ENCODE measurements at places on chromosomes 7 and 10.

GRCh38 chr10:57222603-57223002 is 861.5 kb upstream of the ZWINT start:
- DNase-seq = no peak

- DNase-seq = no peak
Measured at GRCh38 chr10:133464582-133465031, 10.9 kb downstream of the SCART1 start.

- DNase-seq = no peak
Measured at GRCh38 chr10:48957361-48958151, 17.9 kb upstream of the LRRC18 start.

- no peak for DNase-seq
Measured at GRCh38 chr7:106570948-106571418, 90.0 kb downstream of the CCDC71L start.

DNA sequence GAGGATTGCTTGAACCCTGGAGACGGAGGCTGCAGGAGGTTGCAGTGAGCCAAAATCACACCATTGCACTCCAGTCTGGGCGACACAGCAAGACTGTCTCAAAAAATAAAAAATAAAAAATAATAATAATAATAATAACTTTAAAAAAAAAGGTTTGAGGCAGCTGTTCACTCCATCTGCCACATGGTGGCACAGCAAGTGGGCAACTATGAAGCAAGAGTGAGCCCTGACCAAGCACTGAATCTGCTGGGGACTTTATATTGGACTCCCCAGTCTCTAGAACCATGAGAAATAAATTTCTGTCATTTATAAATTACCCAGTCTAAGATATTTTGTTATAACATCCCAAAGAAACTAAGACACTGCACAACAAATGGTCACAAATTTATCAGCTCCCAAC is 14.6 kb upstream of the BRI3 start:
- no peak for DNase-seq

DNA sequence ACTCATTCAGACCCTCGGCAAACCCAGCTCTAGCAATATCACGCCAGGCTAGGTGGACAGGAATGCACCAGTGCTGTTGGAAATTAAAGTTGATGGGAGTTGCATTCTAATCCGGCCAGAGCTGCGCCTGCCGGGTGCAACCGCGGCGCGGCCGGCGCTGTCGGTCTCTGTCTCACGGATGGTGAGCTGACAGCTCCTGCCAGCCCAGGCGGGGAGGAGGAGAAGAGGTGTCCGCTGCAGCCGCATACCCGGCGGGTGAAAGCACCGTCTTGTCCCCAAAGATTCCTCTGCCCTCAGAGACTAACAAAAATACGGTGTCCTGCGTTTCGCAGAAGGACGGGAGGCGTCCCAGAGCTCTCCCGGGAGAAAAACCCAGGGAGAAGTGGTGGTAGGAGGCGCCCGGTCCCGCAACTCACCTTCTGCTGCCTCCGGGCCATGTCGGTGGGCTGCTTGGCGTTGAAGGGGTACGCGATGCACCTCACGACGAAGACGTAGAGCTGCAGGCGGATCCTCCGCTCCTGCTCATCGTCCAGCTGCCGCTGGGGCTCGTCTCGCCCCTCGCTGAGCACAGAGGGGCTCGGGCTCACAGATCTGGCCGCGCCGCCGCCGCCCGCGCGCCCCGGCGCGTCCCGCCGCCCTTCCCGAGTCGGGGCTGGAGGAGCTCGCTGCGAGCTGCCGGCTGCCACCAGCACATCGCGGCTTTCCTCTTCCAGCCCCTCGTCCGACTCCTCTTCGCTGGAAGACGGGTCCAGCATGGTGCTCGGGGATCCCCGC is 490 bp downstream of the CADPS2 start:
- DNase-seq = no peak

GRCh38 chr10:2882628-2883027 is 184.7 kb upstream of the PFKP start:
- DNase-seq = no peak

GRCh38 chr10:71080381-71081228 is 131.8 kb upstream of the UNC5B start:
- DNase-seq = no peak

DNA sequence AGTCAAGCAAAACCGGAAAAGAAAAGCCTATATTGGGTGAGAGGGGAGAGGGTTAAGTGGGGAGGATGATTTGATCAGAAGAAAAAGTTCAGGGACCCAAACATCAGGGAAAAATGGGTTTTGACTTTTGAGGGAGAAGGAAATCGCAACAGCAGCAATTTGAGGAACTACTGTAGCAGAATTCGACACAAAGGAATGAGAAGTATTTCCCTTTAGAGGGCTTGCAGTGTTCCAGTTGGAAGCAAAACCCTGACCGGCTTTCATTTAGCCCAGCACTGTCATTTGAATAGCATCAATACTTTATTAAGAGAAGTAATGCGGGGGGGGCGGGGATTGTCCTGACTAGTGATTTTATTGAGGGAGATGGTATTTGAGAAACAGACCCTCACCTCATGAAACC is 37.2 kb upstream of the GATA3 start:
- DNase-seq = no peak

GRCh38 chr10:131650169-131650705 is 250.6 kb upstream of the PPP2R2D start:
- DNase-seq = no peak

DNA sequence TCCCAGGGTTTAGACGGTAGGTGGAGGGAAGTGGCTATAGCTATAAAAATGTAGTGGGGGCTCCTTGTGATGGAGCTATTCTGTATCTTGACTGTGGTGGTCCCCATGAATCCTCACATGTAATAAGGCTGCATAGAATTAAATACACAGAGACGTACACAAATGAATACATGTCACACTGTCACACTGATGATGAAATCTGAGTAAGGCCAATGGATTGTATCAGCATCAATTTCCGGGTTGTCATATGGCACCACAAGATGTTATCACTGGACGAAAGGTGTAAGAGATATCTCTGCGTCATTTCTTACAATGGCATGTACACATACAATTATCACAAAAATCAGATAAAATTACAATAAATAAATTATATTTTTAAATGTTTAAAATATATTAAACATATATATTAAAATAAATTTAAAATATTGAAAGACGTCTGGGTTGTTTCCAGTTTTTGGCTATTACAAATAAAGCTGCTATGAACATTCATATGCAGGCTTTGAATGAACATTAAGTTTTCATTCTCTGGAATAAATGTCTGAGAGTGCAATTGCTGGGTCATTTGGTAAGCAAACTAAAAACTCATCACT is 38.1 kb downstream of the LEP start:
- DNase-seq = no peak

DNA sequence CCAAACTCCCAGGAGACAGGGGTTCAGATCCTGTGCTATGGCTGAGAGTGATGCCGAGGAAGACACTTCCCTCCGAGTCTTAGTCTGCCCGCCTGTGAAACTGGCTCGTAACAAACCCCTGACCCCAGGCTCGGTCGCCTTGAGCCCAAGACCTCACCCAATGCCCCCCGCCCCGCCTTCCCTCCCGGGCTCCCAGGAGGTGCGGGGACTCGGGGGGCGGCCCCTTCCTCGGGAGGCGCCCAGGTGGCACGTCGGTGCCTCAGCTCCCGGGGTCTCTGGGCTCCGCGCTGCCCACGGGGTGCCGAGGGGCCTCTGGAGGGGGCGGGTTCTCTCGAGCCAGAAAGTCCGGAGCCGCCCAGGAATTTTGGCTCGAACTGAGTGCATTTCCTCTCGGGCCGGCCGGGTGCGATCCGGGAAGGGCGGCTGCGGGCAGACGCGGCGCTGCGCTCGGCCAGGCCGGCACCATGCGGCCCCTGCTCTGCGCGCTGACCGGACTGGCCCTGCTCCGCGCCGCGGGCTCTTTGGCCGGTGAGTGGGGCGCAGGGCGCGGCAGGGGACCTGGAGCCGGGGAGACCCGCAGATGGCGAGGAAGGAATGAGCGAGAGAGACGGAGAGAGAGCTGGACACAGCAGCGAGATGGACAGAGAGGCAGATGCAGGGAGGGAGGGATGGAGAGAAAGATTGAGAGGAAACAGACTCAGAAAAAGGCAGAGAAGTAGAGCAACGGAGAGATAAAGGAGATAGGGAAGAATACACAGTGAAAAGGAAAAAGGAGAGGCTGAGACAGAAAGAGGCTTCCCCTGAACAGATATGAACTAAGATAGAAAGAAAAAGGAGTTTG is at the start of gene PLAC9:
TSS of gene PLAC9 (plus strand) at position 432 of the 841 bp plus-strand sequence. CDS start at position 465, 33 bp downstream.
- DNase-seq = no peak

DNA sequence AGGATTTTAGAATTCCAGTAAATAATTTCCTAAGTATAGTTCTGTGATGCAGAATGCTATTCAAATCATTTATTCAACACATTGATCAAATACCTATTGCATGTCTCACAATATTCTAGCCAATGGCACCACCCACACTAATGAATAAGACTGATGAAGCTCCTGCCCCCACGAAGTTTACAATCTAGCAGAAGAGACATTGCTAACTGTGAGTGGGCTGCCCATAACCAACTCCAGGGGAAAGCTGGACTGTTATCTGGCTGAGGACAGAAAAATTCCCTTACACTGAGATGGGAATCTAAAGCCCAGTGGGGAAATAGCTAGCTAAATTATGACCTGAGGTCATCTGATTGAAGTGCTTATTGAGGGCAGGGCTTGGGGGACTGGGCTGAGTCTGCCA is 128.8 kb upstream of the LYZL2 start:
- DNase-seq = no peak

DNA sequence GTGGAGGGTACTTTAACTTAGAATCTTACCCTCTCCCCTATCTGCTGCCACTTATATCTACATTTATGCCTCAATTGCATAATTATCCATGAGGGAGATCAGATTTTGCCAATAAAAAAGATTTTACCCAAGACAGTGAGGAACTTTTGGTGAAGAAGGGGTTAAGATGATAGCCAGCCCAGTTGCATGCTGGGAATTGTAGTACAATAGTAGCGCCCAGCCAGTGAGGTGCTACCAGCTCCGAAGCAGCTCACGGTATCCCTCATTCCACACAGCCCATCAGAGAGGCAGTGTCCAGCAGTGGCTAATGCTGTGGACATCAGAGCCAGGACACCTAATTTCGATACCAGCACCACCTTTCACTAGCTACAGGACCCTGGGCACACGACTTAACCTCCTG is 5.9 kb upstream of the LGI1 start:
- no peak for DNase-seq

DNA sequence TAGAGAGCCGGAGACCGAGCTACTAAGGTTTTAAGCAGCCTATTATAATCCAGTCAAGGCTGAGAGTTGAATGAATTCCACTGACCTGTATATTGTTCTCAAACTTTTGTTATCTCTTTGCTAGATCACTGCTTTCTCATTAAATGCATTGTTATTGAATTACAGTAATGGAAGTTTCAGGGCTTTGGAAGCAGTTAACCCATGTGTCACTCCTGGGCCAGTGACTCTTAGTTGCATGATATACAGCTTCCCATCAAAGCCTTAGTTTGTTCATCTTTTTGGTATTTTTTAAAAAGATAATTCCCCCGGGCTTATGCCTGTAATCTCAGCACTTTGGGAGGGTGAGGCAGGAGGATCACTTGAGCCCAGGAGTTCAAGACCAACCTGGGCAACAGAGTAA is 55.4 kb upstream of the KIAA1217 start:
- no peak for DNase-seq

DNA sequence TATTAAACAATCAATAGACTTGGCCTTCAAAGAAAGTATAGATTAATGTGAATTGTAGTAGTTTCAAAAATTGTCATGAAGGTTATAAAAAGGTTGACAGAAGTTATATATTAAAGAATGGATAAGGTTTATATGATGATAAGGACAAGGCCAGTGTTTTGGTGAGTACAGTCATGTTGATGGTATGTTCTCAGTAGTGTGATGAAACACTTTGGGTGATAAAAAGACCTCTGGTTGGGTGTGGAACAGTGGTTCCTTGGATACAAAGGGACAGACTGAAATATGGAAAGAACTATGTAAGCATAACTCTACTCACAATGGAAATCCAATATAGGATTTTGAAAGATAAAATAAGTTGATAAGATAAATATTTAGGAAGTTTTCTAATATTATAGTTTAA is 866.3 kb downstream of the ANKRD7 start:
- DNase-seq = no peak

GRCh38 chr7:102843850-102844249 is 69.0 kb upstream of the LRRC17 start:
- no peak for DNase-seq

- no peak for DNase-seq
Measured at GRCh38 chr10:101572126-101572525, 15.9 kb downstream of the POLL start.

GRCh38 chr10:1084011-1084950 is 28.1 kb downstream of the WDR37 start:
- DNase-seq = no peak

- DNase-seq = peak; percentile 40
Measured at GRCh38 chr10:45000752-45001380, at the start of gene ZNF22. Gene ZNF22 (plus strand): TSS chr10:45000923. CDS start chr10:45003369, 2,446 bp downstream.

GRCh38 chr7:69517985-69518704 is 80.1 kb upstream of the AUTS2 start:
- DNase-seq = no peak

- no peak for DNase-seq
Measured at GRCh38 chr7:49563693-49564378, 209.6 kb upstream of the VWC2 start.

DNA sequence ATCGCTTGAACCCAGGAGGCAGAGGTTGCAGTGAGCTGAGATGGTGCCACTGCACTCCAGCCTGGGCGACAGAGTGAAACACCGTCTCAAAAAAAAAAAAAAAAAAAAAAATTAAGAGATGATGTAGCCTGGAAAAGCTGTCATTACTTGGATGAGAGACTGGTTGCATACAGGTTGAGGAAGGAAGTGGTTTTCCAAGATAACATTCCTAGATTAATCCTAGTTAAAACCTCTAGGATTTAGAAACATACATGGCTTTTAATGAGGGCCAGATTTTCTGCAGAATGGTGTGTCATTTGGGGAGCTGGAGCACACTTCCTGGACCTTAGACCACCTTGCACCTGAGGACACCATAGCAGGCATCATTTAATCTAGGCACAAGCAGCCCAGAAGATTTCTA is 17.8 kb downstream of the VWA2 start:
- no peak for DNase-seq

DNA sequence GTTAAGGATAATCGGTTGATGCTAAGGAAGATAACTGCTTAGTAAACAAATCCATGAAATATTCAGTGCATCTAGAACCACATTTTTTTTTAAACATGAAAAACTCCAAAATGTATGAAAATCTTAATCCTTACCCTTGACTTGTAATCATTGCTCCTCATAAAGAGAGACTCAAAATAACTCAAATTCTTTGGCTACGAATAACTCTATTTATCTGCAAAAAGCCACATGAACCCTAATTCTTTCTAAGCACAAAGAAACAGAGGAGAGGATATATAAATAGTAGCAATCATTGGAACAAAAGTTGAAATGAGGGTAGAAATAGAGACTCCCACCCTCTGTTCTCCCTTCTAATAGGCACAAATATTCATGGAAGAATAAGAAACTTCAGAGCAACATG is 40.2 kb downstream of the ANK3 start:
- no peak for DNase-seq
